NCI-H460 (cell line): ENCODE measurements at places on chromosomes 1 and 21. TPM values are rescaled to one million over a fixed set of nuclear protein-coding genes. Genes with fewer than 3 reads are reported as not detected.

- no peak for DNase-seq
These were observed 24.8 kb downstream of the GBP7 start for GRCh38 chr1:89151047-89151446.

DNA sequence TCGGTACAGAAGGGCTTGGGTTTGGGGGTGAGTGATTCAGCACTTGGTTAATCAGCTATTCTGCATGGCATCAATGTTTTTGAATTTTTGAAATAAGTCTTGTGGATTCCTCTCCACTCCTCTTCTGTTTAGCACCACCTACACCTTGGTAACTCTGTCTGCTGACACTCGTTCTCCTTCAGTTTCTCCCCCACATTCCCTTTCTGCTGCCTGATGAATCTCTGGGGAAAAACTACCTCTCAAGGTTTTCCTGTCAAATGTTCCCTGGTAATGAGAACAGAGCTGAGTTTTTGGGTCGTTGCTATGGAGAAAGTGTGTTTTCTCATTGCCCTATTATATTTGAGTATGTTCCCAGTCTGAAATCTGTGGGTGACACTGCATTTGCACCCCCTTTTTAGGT, 108.2 kb downstream of the GABPA start:
- no peak for DNase-seq

- no peak for DNase-seq
These were observed 80.3 kb upstream of the DPH5 start for GRCh38 chr1:101105877-101106276.

DNA sequence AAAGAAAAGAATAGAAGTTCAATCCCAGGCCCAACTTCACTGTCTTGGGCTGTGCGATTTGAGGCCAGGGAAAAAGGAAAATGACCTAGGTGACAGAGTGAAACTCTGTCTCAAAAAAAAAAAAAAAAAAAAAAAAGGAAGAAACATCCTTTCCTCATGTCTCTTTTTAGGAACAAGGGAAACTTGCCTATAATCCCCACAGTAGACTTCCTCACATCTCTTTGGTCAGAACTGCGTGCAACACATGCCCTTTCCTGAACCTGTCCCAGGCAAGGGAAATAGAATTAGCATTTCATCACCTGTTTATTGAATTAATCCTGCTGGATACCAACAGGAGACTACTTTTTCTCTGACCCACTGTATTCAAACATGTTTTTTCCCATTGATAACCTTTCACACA, 2.3 kb downstream of the DCST1 start:
- DNase-seq, result no peak

DNA sequence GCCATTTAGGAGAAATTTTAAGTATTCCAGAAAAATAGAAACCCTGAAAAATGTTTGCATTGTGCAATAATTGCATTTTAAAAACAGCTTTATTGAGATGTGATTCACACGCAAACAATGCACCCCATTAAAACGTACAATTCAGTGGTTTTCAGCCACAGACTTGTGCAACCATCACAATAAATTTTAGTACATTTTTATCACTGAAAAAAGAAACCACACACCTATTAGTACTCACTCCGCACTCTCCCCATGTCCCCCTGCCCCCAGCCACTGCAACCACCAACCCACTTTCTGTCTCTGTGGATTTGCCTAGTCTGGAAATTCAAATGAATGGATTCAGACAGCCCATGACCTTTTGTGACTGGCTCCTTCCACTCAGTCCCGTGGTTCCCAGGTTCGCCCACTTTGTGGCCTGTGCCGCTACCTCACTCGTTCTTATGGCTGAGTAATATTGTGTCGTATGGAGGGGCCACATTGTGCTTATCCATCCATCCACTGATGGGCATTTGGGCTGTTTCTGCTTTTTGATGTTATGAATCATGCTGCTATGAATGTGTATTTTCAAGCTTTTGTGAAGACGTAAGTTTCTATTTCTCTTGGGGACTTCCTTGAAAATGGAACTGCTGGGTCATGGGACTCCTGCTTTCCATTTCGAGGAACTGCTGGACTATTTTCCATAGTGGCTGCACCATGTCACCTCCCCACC, 147.7 kb upstream of the ARHGEF16 start:
- no peak for DNase-seq

- no peak for DNase-seq
These were observed 26.9 kb downstream of the LBR start for GRCh38 chr1:225400968-225401367.

DNA sequence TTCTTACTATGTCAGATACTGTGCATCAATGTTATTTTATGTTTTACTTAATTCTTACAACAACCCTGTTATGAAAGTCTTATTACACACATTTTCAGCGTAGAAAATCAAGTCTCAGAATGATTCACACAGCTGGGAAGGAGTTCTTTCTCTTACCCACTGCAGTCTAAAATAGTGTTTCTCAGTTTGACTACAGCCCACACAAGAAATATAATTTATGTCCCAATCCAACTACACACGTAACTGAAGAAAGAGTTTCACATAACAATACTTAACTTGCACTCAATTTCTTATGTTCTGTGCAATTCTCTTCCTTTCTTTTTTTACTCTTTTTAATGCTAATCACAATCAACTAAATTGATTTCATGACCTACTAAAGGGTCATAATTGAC, 252.8 kb upstream of the ADGRL2 start:
- no peak for DNase-seq

MKNK1 gene
- total RNA-seq, result 9.8 and 11.3 TPM in 2 replicates

PALMD gene
- 3.9 and 5.2 TPM in 2 replicates for total RNA-seq

PRKAA2 gene
- 54.7 and 62.4 TPM in 2 replicates for total RNA-seq

IRF6 gene
- total RNA-seq, result 0.10 and 0.20 TPM in 2 replicates

FMN2 gene
- total RNA-seq, result 6.4 and 7.5 TPM in 2 replicates

RGS7 gene
- total RNA-seq, result 0.10 TPM in 1 of 2 replicates, not detected in the other

S100A9 gene
- 1.9 and 2.3 TPM in 2 replicates for total RNA-seq
